ENCODE measurements at places on chromosomes 1 and 21.

- DNase-seq: no peak
Measured at GRCh38 chr1:240722788-240723187, 110.8 kb upstream of the GREM2 start.

DNA sequence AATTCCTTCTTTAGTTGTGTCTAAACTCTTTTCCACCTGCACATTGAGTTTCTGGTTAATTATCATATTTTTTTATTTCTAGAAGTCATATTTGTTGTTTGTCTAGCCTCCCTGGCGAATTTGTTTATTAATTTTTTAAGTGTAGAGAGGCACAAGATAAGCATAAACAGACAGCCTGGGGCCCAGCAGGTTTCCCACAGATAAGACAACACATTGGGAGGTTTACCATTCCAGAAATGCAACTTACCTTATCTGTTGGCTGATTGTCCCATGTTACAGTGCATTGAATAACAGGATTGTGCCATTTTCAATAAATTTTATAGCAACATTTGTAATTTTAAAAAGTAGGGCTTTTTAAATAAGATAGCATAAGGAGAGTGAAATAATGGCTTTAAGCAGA lies 34.9 kb downstream of the COG2 start:
- DNase-seq: no peak

DNA sequence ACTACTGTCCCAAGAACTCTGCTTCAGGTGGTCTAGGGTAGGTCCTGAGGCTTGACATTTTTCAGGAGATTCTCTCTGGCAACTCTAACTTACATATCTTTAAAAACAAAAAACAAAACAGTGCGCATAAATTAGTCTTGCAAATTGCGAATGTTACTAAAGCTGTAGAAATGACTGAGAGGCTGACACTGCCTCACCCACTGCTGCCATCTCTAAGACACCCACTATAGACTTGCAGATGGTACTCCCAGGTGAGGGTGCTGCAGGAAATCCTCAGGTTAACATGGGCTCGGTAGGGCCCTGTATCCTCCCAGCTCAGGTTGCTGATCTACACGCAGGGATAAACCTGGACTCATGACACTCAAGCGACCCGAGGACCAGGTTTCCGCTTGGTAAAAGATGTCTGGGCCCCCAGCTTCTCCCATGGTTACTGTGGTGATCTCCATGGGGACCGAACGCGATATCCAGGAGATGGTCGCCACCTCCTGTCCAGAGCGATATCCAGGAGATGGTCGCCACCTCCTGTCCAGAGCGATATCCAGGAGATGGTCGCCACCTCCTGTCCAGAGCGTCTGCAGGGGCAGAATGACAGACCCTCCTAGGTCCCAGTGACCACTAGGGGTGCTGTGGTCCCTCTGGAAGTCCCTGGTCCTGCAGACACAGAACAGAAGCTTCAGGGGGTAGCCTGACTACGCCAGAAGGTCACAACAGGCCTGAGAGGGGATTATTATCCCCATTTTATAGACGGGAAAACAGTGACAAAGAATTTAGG lies 16.2 kb upstream of the LY9 start:
- no peak for DNase-seq

GRCh38 chr1:230883967-230884366 lies 15.6 kb upstream of the C1orf198 start:
- DNase-seq: no peak

DNA sequence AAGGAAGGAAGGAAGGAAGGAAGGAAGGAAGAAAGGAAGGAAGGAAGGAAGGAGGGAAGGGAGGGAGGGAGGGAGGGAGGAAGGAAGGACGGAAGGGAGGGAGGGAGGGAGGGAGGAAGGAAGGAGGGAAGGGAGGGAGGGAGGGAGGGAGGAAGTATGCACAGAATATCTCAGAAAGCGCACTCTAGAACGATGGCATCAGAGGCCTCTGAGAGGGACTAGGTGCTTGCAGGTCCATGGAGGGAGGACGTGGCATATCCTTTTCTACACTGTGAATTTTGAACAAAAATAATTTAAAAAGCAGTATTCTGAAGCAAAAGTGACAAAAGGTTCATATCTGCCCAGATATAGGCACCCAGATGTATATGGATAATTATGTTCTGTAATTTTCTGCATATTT lies 65.5 kb downstream of the SYF2 start:
- DNase-seq: no peak

DNA sequence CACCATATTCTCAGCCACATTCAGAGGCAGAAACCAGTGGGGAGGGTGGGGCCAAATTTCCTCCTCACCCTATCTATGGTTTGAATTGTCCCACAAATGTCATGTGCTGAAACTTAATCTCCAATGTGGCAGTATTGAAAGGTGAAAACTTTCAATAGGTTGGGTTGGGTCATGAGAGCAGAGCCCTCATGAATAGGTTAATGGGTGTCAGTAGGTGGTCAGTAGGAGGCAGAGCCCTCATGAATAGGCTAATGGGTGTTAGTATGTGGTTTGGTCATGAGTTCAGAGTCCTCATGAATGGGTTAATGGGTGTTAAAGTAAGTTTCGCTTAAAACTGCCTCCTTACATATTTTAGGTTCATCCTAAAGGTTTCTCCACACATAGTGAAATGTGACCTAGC lies 170.0 kb downstream of the FCRL5 start:
- no peak for DNase-seq

DNA sequence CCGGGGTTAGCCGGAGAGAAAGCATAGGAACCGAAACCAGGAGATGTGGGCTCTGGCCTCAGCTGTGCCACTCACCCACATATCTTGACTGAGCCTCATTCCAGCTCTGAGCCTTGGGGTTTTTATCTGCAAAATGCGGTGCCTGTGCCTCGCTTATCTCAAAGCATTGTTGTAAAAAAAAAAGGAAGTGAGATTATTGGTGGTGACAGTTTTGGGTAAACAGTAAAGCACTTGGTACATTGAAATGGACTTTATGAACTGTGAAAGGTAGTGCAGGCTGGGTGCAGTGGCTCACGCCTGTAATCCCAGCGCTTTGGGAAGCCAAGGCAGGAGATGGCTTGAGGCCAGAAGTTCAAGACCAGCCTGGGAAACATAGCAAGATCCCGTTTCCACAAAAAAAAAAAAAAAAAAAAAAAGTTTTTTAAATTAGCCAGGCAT lies 3.8 kb downstream of the PTAFR start:
- DNase-seq: no peak

DNA sequence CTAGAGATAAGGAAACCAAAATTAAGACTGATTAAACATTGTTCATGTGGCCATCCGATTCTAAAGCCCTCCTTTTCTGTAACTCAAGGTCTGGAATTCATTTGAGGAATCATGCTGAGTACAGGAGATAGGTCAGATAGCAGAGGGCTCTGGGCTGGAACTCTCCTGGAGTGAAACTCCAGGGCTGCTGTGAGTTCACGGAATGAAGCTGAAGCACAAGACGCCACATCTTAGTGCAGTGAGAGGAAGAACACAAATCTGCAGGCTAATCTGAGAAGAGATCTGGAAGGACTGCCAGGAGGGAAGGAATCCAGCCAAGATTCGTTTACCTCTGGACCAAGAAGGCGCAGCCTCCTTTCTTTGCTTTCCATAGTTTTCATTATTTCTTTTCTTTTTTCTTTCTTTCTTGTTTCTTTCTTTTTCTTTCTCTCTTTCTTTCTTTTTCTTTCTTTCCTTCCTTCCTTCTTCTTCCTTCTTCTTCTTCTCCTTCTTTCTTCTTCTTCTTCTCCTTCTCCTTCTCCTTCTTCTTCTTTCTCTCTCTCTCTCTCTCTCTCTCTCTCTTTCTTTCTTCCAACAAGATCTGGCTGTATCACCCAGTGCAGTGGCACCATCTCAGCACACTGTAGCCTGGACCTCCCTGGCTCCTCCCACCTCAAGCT lies 74.8 kb upstream of the ATP1B1 start:
- DNase-seq: no peak

GRCh38 chr1:81042225-81042624 lies 758.5 kb upstream of the ADGRL2 start:
- DNase-seq: no peak

DNA sequence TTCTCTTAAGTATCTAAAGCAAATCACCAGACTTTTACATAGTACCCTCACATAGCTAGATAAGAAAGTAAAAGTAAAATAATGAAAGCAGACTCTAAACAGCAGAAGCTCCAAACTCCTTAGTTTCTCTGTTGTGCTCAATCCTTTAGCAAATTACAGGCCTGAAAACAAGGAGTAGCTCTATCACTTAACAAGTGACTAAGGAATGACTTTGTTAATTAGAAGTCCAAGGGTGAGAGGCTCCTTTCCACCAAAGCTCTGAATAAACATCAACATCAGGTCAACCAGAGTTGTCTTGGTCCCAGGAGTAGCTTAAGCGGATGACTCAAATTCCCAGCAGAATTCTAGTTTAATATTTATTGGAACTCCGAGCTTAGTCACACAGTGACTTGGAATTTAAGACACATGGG lies 5.9 kb downstream of the NRIP1 start:
- no peak for DNase-seq

- DNase-seq: no peak
Measured at GRCh38 chr1:69706473-69706872, 138.8 kb downstream of the LRRC7 start.

GRCh38 chr1:213287987-213288386 lies 236.9 kb downstream of the RPS6KC1 start:
- DNase-seq: no peak

- no peak for DNase-seq
Measured at GRCh38 chr21:14547834-14548513, 1.9 kb upstream of the SAMSN1 start.

- DNase-seq: no peak
Measured at GRCh38 chr1:160891474-160891873, 6.5 kb upstream of the ITLN1 start.

DNA sequence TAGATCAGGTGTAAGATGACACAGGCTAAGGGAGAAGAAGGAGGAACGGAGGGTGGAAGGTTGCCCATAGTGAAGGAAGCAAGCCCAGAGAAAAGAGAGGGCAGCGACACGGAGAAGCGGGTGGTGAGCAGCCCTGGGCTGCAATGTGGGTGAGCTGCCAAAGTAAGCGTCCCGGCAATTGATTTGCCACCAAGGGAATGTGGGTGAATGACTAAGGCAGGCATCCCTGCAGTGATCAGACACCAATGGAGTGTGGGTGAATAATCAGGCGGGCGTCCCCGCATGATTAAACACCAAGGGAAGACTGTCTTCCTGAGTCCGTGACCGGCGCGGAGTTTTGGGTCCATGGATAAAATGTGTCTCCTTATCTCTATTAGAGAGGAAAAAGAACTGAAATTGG lies 79.6 kb downstream of the UCHL5 start:
- DNase-seq: no peak

- no peak for DNase-seq
Measured at GRCh38 chr1:89201106-89201794, 2.5 kb upstream of the GBP4 start.

- no peak for DNase-seq
Measured at GRCh38 chr1:40078512-40079333, 18.3 kb downstream of the PPT1 start.

DNA sequence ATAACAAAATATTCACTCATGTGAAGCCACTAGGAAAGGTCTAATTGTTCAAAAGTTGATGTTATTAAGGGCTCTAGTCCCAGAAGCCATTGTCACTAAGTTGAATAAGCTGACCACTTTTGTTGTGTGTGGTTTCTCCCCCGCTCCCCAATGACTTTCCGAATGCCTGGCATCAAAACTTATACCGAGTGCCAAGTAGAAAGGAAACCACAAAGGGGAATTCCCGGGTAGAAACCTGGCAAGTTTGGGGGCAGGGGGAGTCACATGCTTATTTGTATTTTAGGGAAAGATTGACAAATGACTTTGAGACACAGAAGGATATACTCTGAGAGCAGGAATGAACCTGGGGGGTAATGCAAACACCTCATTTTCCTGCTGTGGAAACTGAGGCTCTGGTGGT lies 154.1 kb downstream of the TGFBR3 start:
- DNase-seq: no peak

DNA sequence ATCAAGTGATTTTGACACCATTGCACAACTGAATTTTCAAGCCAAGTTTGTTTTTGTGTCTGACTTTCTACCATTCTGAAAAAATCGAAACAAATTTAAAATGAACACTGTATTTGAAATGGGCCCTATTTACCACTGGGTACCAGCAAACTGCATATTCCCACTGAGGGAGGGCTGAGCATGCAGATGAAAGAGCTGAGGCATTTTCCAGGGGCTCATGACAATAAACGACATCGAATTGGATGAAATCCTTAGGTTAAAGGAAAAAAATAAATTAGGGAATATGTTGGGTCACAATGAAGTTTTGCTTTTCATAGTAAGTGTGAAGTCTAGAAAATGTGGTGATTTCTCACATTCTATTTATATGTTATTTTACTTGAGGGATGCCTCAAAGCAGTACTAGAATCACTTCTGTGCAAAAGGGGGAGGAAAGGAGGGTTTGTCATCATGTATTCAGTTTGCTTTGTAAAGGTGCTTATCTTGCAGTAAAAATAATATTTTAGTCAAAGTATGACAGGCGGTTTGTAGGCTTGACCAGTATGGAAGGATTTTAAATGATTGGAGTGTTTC lies 11.2 kb downstream of the ZBTB18 start:
- DNase-seq: no peak
